ENCODE measurements at places on chromosomes 2 and 18. TPM values are rescaled to one million over a fixed set of nuclear protein-coding genes. Genes with fewer than 3 reads are reported as not detected.

Gene SLC9A4
- total RNA-seq: 0.07 TPM

GRCh38 chr18:56009411-56009810, 421.4 kb upstream of the TCF4 start:
- peak; percentile 57 for DNase-seq

Gene INPP5D
- 57.7 TPM for total RNA-seq

Gene LIPG
- 153 TPM for total RNA-seq

Data from mammary epithelial cell (primary cell).